Stimulated activated CD8-positive, alpha-beta memory T cell treated with anti-CD3 and anti-CD28 coated beads, Interleukin-7, amount 100 ng/mL, for 4 hours (primary cell): ENCODE measurements at places on chromosomes 1 and 21.

GRCh38 chr1:213127074-213127473 is 76.0 kb downstream of the RPS6KC1 start:
- DNase-seq: no peak

DNA sequence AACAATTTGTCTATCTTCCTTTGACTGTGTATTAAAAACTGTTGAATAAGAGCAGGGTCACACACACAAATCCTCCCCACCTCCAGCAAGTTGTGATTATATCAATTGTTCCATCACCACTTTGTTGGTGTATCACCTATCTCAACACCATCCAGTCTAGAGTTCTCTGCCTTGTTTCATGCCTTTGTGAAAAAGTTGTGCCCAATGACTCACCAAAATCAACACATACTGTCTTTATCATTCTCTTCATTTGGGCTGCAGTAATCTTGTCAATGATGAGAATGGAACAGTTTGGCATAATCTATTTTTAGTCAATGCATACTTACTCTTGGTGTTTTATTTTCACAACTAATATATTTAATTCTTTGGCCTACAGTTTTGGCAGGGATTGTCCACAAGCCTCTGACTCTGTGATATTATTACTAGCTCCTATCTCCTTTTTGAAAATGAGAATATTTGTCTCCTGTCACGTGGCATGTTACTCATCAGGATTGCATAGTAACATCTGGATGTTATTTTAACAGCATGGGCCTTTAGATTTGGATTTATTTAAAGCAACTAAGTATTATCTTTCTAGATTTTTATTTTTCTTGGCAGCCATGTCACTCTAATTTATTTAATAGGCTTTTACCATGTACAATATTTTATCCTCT is 5.1 kb downstream of the C1orf87 start:
- DNase-seq: no peak

DNA sequence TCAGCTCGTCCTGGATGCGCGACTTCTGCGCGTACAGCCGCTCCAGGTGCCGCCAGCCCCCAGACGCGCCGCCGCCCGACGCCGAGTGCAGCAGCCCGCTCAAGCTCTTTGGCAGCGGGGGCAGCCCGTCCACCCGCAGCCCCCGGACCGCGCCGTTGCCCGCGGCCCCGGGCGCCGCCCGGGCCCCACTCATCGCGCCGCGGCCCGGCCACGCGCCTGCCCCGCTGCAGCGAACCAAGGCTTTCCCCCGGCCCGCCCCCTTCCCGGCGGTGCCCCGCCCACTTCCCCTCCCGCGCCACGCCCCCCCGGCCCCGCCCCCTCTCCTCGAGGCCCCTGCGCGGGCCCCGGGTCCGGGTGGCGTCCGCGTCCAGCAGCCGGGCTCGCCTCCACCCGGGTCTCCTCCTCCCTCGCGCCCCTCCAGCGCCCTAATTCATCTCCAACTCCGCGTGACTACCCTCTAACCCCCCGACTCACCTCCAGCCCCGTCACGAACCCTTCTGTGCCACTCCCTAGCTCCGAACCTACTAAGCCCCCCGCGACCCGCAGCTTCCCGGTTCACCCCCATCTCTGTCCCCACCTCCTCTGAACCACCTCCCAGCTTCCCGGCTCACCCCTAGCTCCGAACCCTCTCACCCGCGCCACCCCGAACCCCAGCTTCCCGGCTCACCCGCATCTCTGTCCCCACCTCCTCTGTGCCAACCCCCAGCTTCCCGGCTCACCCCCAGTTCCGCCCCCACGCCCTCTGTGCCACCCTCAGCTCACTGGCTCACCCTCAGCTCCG is at the start of gene FAM89A:
FAM89A (minus strand) TSS at position 236 of the 781 bp plus-strand sequence; CDS start at position 193, 43 bp downstream.
- DNase-seq: peak; percentile 46

DNA sequence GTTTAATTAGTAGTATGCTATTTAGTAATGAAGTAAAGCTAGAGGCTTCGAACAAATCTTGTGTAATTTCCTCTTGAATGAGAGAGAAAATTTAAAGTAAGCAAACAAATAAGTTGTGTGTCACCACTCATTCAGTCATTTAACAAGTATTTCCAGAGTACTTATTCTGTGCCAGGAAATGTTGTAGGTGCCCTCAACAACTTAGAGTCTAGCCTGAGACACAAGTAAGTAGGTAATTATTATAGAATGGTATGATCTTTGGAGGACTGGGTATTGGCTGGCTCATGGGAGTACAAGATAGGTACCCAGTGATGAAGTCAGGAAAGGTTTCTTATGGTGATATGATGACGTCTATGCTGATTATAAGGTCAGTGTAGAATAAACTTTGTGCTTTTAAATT is 17.4 kb upstream of the METTL18 start:
- no peak for DNase-seq

DNA sequence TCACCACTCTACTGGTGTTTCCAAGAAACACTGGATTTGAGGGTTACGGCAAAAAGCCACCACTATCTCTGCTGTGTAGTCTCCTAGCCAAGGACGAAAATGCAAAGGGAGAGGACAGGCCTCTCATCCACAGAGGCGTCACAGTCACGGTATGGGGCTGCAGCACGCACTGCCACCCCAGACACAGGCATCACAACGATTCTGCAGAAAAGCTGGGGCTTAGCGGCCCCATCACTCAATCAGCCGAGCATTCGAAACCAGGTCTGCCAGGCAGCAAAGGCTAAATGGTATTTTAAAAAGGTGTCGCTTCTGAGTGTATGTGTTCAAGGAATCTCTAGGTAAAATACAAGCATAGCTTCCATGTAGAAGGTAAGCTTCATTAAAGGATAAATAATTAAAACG is 1.4 kb downstream of the RIPK4 start:
- DNase-seq: no peak
